ENCODE measurements at places on chromosomes 3 and 15. TPM values are rescaled to one million over a fixed set of nuclear protein-coding genes. Genes with fewer than 3 reads are reported as not detected.

- no peak for DNase-seq
- H3K4me1 ChIP-seq = peaks cover 31% of the 10 kb centered on the region
- H3K27ac ChIP-seq = peak overlapping the region; percentile 88
- no peaks in the 10 kb centered on the region for H3K36me3 ChIP-seq
These were observed 229.7 kb upstream of the EIF1B start for GRCh38 chr3:40079847-40080240.

GRCh38 chr15:59001946-59002345 lies 14.5 kb downstream of the RNF111 start:
- no peak for DNase-seq
- H3K4me1 ChIP-seq = peaks cover 26% of the 10 kb centered on the region
- H3K4me3 ChIP-seq = no peak overlapping the region
- peaks cover 7% of the 10 kb centered on the region for H3K36me3 ChIP-seq

GRCh38 chr3:157652366-157652765 lies 149.2 kb upstream of the VEPH1 start:
- peaks cover 38% of the 10 kb centered on the region for H3K27me3 ChIP-seq
- H3K4me1 ChIP-seq = no peaks in the 10 kb centered on the region
- H3K36me3 ChIP-seq = no peaks in the 10 kb centered on the region
- DNase-seq = no peak
- H3K27ac ChIP-seq = no peak overlapping the region
- H3K4me3 ChIP-seq = no peak overlapping the region

ABI3BP gene
- 166 TPM for total RNA-seq

AADACL2 gene
- total RNA-seq = not detected

DNA sequence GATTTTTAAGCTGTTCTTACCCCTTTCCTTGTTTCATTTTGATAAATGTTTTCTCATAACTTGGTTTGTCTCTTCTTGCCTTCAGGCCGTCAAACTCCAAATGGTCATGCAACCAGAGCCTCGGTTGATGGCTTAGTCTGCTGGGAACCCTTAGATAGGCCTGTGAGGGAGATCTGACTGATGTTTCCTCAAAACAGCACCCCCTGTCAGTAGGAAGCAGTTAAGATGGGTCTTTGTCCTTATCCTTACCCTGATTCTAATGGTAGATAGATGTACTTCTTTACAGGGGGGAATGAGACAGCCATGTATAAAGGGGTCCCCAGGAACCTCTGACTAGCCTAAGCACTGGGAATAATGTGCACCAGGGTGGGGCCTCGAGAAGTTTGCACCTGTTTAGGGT lies 16.3 kb upstream of the OR5H1 start:
- H3K36me3 ChIP-seq = no peaks in the 10 kb centered on the region
- no peaks in the 10 kb centered on the region for H3K4me1 ChIP-seq
- H3K4me3 ChIP-seq = no peak overlapping the region
- no peak for DNase-seq
- no peak overlapping the region for H3K27ac ChIP-seq
- peaks cover 12% of the 10 kb centered on the region for H3K27me3 ChIP-seq

- H3K4me1 ChIP-seq = peaks cover 38% of the 10 kb centered on the region
- H3K36me3 ChIP-seq = no peaks in the 10 kb centered on the region
- H3K4me3 ChIP-seq = no peak overlapping the region
- H3K27ac ChIP-seq = peak overlapping the region; percentile 42
These were observed 34.4 kb downstream of the GLCE start for GRCh38 chr15:69194854-69195253.

DNA sequence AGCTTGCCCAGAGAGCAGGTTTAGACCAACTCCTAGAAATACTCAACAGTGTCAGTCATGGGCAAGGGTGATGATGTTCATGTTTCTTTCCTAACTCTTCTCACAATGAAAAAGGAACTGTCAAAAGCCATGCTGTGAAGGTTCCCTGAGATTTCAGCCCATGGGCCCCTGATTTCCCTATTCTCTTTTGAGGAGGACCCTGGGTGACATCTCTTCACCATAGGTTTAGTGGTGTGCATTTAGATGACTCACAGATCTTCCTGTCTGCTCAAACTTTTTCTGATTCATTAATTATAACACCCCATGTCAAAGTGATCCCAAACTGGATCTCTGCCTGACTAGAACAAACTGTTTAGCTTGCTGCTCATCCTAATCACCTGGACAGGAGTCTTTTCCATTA lies 108.0 kb downstream of the BBX start:
- no peaks in the 10 kb centered on the region for H3K36me3 ChIP-seq
- no peaks in the 10 kb centered on the region for H3K27me3 ChIP-seq
- DNase-seq = no peak
- no peak overlapping the region for H3K4me3 ChIP-seq
- no peak overlapping the region for H3K27ac ChIP-seq

DNA sequence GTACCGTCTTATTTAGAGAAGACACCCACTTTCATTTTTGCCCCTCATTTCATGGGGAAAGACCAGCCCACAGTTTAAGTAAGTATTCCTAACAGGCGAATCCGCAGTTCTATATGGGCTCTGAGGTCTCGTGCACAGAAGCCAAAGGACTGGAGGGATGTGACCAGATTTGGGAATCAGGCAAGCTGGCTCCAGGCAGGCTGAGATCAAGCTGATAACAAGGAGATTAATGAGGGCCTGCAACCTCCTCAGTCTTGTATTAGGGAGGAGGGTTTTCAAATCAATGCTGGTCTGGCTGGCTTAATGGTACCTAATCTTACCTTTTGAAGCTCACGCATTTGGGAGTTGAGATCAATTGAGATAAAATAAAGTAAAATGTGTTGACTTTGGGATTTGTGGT lies 15.3 kb downstream of the ST8SIA2 start:
- H3K27ac ChIP-seq = no peak overlapping the region
- peaks cover 2% of the 10 kb centered on the region for H3K36me3 ChIP-seq
- H3K27me3 ChIP-seq = no peaks in the 10 kb centered on the region

DNA sequence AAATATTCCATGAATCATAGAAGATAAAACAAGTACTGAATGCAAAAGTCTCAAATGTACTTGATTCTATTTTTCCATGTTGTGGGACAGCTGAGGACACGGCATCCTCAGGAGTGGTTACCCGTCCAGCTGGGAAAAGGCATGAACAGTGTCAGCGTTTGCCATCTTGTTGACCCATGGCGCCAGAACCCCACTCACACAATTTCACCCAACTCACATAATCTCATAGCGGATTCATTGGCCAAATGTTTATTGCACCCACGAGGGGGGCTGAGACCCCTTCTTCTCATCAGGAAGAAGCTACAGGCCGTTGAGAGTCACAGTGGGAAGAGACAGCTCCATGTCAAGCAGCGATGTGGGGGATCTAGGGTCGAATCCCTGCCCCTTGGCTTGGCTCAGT lies 72.9 kb downstream of the OCA2 start:
- H3K27me3 ChIP-seq = no peaks in the 10 kb centered on the region
- no peak overlapping the region for H3K4me3 ChIP-seq
- no peaks in the 10 kb centered on the region for H3K36me3 ChIP-seq
- no peak overlapping the region for H3K27ac ChIP-seq
- peaks cover 8% of the 10 kb centered on the region for H3K4me1 ChIP-seq

- peaks cover 12% of the 10 kb centered on the region for H3K4me1 ChIP-seq
- H3K27ac ChIP-seq = no peak overlapping the region
- DNase-seq = no peak
- H3K4me3 ChIP-seq = no peak overlapping the region
- no peaks in the 10 kb centered on the region for H3K36me3 ChIP-seq
- peaks cover 42% of the 10 kb centered on the region for H3K27me3 ChIP-seq
These were observed 120.5 kb downstream of the FOXB1 start for GRCh38 chr15:60124460-60125070.

DNA sequence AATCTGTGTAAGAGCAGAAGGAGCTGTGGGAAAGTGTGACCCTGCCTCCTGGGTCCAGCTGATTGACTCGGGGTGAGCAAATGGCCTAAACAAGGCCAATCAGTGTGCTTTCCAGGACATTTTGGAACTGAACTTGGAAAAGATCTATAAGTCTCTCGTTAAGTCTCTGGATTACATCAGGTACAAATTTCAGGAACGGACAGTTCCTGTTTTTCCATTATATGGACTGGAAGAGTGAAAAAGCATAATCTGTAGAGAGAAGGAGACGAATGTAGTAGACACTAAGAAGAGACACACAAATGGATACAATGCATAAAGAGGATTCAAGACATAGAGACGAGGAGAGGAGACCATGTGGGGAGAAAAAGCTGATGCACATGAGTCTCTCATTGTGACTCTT lies 167.3 kb downstream of the C3orf70 start:
- DNase-seq = no peak
- peaks cover 17% of the 10 kb centered on the region for H3K36me3 ChIP-seq
- H3K4me3 ChIP-seq = no peak overlapping the region
- no peaks in the 10 kb centered on the region for H3K27me3 ChIP-seq
- no peak overlapping the region for H3K27ac ChIP-seq
- H3K4me1 ChIP-seq = no peaks in the 10 kb centered on the region

- DNase-seq = no peak
- no peak overlapping the region for H3K27ac ChIP-seq
- H3K4me3 ChIP-seq = no peak overlapping the region
- H3K4me1 ChIP-seq = peaks cover 58% of the 10 kb centered on the region
- no peaks in the 10 kb centered on the region for H3K36me3 ChIP-seq
- H3K27me3 ChIP-seq = no peaks in the 10 kb centered on the region
These were observed 7.4 kb downstream of the TBC1D23 start for GRCh38 chr3:100268156-100268555.

KLHL6 gene
- total RNA-seq = not detected

GOLGA6L2 gene
- total RNA-seq = not detected

GRCh38 chr3:158333736-158334135 lies 223.8 kb downstream of the RSRC1 start:
- no peaks in the 10 kb centered on the region for H3K4me1 ChIP-seq
- no peak for DNase-seq
- H3K27me3 ChIP-seq = no peaks in the 10 kb centered on the region
- H3K4me3 ChIP-seq = no peak overlapping the region
- H3K36me3 ChIP-seq = no peaks in the 10 kb centered on the region
- H3K27ac ChIP-seq = no peak overlapping the region

DNA sequence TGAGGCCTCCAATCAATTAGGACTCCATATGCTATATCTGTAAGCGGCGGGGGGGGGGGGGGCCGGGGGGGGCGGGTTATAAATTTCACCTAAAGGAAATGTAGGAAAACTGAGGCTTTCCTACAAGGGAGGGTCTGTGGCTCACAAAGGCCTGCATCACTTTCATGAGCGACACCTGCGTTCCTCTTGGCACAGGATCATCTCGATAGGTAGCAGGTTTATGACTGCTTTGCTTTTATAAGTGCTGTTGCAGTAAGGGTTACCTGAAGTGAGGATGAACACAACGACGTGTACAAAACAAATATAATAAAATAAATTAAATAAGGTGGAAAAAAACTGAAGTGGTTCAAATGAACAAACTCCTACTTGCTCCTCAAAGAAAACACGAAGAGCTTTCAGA lies 194.3 kb downstream of the FOXP1 start:
- H3K27me3 ChIP-seq = no peaks in the 10 kb centered on the region
- H3K36me3 ChIP-seq = no peaks in the 10 kb centered on the region
- peaks cover 70% of the 10 kb centered on the region for H3K4me1 ChIP-seq

GADL1 gene
- total RNA-seq = not detected

TM4SF4 gene
- not detected for total RNA-seq

DNA sequence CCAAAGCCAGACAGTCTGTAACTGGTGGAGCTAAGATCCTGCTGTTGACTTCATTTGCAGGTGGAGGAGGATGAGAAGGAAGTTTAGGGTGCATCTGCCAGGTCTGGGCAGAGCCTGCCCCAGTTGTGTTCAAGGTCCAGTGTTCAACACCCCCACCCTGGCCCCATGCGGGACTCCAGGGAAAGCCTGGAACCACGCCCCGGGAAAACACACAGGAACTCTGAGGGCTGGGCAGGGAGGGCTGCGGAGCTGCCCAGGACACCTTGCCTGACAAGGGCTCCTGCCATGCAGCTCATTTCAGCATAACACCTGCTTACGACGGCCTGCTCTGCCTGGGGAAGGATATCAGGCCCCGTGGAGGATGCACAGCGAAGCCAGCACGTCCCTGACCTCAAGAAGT lies 286.3 kb downstream of the XXYLT1 start:
- no peaks in the 10 kb centered on the region for H3K36me3 ChIP-seq
- H3K27ac ChIP-seq = no peak overlapping the region
- no peaks in the 10 kb centered on the region for H3K27me3 ChIP-seq
- H3K4me3 ChIP-seq = no peak overlapping the region

DNA sequence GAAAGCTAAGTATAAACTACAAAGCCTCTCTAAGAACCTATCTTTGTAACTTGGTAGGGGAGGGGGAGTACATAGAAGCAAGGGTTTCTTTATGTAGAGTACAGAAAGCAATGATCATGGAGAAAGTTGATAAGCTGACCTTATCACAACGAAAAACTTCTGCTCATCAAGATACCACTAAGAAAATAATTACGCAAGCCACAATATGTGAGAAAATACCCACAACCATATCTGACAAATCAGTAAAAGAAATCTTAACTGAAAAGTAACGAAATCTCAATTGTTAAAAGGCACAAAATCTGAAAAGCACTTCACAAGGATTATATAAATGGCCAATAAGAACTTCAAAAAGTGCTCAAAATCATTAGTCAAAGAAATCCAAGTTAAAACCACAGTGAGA lies 35.1 kb upstream of the RPS17 start:
- no peaks in the 10 kb centered on the region for H3K36me3 ChIP-seq
- DNase-seq = no peak
- H3K27ac ChIP-seq = no peak overlapping the region
- H3K4me3 ChIP-seq = no peak overlapping the region
- H3K27me3 ChIP-seq = peaks cover 19% of the 10 kb centered on the region
- H3K4me1 ChIP-seq = peaks cover 10% of the 10 kb centered on the region

DNA sequence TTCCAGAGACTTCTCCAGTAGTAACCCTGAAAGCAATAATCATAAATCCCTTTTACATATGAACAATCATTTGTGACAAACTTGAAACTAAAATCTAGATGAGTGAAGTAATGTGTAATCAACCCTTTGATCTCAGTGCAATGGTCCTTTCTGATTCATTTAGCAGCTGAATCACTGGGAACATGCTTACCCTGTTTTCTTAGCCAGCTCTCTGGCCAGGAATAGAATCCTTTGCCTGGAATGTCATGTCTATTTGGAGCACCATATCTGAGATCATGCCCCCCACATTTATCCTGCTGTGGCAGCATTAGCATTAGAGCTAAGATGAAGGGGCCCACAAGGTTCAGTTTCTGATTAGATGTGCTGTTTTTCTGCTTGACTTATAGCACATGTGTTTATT lies 309.8 kb downstream of the OXSM start:
- no peak for DNase-seq
- no peak overlapping the region for H3K4me3 ChIP-seq
- peaks cover 23% of the 10 kb centered on the region for H3K4me1 ChIP-seq

GRCh38 chr3:27791956-27792355 lies 69.8 kb upstream of the EOMES start:
- H3K36me3 ChIP-seq = no peaks in the 10 kb centered on the region
- no peak overlapping the region for H3K27ac ChIP-seq
- peaks cover 19% of the 10 kb centered on the region for H3K27me3 ChIP-seq
- H3K4me1 ChIP-seq = no peaks in the 10 kb centered on the region

- H3K4me3 ChIP-seq = no peak overlapping the region
- peaks cover 3% of the 10 kb centered on the region for H3K36me3 ChIP-seq
- no peak for DNase-seq
- H3K27me3 ChIP-seq = peaks cover 17% of the 10 kb centered on the region
These were observed 191.2 kb downstream of the TLE3 start for GRCh38 chr15:69906256-69907185.

Measured in chondrocyte (in vitro differentiated cells).